Activated CD4-positive, alpha-beta T cell treated with anti-CD3 and anti-CD28 coated beads for 36 hours (primary cell): ENCODE measurements at places on chromosomes 6 and 20.
A peak's percentile ranks its signal among the peaks of the same experiment; 100 is the strongest.

- DNase-seq: no peak
These were observed 10.2 kb upstream of the EEF1A2 start for GRCh38 chr20:63509088-63509564.

DNA sequence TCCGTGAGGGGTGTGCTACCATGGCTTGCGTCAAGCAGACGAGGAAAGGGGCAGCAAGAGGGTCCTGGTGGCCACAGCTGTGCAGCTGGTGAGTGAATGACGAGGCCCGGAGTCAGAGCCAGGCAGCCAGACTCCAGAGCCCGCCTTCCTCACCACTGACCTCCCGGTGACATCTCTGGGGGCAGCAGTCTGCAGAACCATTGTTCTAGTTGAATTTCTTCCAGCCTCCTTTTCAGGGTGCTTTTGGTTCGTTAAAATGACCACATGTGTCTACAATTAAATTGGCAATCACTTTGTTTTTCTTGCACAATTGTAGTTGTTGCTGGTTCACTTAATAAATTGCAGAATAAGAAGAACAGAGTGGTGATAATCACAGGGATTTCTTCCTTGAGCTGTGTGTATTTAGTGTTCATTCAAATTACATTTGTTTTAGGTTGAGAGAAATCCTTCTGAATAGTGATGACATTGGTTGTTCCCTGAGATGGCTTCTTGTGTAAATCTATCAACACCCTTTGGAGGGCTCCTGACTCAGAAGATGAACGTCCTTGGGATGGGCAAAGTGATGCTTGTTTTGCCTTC lies 96.4 kb downstream of the TULP4 start:
- DNase-seq: no peak

DNA sequence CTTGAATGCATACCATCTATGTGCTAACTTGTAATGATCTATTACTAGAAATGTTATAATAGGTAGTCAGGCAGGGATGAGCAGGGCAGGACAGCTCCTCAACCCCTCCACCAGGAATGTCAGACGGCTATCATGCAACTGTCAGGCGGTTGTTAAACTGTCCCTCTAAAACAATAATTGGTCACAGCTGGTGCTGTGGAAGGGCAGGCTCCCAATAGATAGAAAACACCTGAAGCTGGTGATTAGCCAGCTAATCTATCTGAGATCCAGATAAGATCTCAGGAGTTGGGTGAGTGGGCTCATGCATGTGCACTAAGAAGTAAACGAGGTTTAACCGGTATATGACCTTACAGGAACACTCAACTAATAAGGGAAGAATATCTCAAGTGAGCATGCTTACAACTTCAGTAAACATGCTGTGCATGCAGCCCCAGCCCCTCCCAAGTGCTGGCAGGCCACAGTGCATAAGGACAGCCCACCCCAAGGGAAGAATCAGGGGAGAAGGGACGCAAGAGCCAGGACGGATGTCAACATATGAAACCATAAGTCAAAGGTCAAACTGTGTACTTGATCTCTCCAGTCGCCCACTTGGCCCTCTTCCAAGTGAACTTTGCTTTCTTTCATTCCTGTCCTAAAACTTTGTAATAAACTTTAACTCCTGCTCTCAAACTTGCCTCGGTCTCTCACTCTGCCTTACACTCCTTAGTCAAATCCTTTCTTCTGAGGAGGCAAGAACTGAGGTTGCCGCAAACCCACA lies 566.2 kb upstream of the NRSN1 start:
- no peak for DNase-seq

GRCh38 chr6:153231048-153231646 lies 100.1 kb upstream of the RGS17 start:
- DNase-seq: peak; percentile 75

DNA sequence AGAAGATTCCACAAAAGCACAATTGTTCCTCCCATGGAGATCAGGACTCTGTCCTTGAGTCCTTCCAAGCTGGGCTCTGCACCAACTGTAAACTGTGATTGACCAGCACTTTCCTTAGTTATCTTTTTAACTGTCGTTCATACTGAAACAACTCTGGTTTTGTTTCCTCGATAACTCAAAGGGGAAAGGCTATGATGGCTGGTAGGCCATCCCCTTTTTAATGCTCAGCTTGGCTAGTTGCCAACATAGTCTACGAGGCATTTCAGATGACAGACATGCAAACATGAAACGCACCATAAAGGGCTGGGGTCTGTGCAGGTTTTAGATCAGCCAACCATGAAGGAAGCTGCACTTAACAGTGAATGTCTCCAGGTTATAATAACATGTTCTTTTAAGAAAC lies 497.1 kb upstream of the ARID1B start:
- DNase-seq: peak; percentile 14

DNA sequence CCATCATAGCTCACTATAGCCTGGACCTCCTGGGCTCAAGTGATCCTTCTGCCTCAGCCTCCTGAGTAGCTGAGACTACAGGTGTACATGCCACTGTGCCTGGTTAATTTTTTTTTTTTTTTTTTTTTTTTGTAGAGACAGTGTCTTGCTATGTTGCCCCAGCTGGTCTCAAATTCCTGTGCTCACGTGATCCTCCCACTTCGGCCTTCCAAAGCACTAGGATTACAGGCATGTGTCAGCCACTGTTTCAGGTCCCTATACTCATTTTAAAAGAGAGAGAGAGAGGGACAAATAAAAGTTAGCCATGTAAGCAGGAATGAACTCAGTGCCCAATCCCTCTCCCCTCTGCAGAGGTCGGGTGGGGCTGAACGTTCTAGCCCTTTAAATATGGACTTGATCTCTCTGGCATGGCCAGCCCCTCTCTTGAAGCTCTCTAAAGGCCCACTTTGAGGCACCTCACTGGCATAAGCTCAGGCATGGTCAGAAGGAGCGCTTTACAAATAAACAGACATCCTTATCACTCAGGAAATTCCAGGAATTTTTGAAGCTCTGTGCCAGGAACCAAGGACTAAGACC lies 9.0 kb upstream of the SERPINB1 start:
- DNase-seq: no peak

- no peak for DNase-seq
These were observed at the start of gene CST9 for GRCh38 chr20:23605867-23606651. CST9 (minus strand) TSS chr20:23605917; CDS start chr20:23605864, 53 bp downstream.

- DNase-seq: peak; percentile 61
These were observed 137.4 kb upstream of the HDAC2 start for GRCh38 chr6:114108119-114109002.

- no peak for DNase-seq
These were observed 56.5 kb downstream of the ERMARD start for GRCh38 chr6:169807699-169808607.

- peak; percentile 48 for DNase-seq
These were observed 36.6 kb upstream of the HIVEP1 start for GRCh38 chr6:11975353-11975977.

GRCh38 chr20:38982291-38982690 lies 20.1 kb downstream of the DHX35 start:
- DNase-seq: no peak

GRCh38 chr6:149212892-149213801 lies 104.4 kb upstream of the TAB2 start:
- peak; percentile 71 for DNase-seq

DNA sequence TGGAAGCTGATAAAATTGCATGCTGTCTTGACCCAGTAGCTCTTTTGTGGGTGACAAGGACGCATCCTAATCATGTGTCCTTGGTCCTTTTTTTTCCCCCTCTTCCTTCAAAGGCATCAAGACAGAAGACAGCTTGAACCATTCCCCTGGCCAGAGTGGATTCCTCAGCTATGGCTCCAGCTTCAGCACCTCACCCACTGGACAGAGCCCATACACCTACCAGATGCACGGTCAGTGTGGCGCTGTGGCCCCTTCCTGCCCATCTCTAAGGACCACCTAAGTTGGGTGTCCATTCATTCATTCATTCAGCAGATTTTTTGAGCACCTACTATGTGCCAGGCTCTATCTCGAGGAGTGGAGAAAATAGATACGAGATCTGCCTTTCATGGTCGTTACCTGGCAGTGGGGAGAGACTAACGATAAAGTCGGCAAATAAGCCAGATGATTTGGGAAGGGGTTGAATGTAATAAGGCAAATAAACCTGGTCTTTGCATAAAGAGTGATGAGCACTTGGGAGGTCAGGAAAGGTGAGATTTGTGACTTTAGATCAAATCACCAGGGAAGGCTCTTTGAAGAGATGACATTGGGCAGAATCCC lies 121.5 kb downstream of the EYA2 start:
- no peak for DNase-seq

GRCh38 chr6:53439556-53439955 lies 90.8 kb upstream of the ELOVL5 start:
- DNase-seq: no peak

DNA sequence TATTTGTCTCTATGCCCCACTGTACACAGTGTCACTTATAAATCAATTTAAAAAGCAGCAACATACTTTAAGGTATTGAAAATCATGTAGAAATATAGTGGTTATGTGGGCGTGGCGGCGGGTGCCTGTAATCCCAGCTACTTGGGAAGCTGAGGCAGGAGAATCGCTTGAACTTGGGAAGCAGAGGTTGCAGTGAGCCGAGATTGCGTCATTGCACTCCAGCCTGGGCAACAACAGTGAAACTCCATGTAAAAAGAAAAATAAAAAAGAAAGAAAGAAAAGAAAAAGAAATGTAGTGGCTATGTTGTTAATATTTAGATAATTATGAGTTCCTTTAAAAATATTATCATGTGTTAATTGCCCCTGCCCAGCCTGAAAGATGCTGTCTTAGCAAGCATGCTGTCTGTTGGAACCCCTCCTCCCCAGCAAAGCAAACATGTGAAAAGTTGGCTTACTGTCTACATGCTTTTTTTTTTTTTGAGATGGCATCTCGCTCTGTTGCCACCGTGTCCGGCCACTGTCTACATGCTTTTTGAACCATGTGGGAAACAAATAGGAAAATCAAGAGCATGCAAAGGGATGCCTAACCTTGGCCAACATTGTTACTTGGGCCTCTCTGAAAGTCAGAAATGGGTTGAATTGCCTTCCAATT lies 151.4 kb upstream of the TSHZ2 start:
- DNase-seq: no peak

GRCh38 chr20:24339210-24339641 lies 130.2 kb upstream of the SYNDIG1 start:
- no peak for DNase-seq

DNA sequence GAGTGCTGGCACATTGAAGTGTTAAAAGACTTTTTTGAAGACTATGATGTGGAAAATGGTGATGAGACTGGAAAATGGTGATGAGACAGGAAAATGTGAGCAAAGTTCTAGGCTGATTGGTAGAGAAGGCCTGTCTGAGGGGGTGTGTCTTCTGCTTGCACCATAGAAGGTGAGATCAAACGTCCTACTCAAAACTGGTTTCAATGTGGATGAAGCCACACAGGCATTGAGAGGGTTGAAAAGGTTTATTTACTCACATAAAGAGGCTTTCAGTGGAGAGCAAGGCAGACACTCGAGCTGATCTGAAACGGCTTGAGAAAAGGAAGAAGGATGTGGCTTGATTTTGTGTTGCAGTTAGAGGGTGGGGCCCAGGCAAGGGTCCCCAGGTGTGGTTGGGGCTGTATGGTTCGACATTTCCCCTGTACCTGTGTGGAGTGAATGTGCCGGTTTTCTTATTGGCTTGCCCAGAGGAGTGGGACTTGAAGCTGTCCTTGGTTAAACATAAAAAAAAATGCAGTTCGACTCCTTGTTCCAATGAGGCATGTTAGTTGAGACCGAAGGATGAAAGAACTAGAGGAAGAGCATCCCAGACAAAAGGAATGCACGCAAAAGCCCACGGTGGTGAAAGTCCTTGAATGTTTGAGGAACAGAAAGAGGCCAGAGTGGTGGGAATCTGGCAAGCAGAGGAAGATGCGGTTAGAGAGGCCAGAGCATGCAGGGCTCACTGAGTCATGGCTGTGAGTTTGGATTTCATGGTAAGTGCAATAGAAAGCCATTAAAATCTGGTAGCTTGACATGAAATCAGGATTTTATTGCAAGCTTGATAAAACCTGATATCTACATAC lies 172.3 kb downstream of the EPM2A start:
- DNase-seq: no peak

- DNase-seq: no peak
These were observed 592.1 kb upstream of the ARID1B start for GRCh38 chr6:156185113-156185512.

DNA sequence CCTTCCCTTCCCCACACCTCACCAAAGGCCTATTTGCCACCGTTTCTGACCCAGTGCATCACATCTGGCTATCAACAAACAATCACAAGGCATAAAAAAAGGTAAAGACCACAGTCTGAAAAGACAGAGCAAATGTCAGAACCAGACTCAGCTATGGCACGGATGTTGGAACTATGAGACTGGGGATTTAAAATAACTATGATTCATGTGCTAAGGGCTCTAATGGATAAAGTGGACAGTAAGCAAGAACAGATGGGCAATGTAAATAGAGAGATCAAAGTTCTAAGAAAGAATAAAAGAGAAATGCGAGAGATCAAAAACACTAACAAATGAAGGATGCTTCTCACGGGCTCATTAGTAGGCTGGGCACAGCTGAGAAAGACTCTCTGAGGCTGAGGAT lies 99.5 kb downstream of the LAMP5 start:
- no peak for DNase-seq

DNA sequence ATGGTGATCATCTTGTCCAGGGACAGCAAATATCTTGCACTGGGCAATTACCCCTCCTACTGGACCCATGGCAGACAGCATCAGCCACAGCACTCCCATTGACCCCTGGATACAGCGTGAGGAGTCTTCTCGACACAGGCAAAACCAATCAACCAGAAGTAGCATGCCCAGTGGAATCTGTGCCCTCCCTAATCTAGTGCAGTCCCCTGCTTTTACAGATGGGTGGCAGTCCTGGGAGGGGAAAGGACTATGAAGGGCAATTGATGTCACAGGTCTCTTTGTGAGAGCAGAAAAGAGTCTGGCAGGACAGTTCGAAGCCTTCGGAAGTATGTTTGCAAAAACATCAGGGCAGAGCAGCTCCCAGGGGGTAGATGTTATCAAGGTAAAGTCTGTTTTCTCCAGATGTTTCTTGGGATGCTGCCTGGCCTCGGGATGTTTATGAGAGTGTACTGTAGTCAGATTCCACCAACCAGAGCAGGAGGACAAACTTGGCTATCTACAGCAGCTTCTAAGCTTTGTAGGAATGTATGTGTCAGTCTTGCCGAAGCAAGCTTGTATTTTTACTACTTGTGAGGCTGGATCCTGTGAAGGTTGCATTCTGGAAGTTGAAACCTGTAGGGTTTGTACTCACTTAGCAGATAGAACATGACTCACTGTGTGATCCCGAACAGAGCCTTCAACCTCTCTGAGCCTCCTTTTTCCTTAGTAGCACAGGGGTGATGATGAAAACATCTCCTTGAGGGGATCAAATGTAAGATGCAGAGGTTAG lies 63.0 kb upstream of the MYL9 start:
- DNase-seq: no peak
